Cerebellar cortex (tissue), 1 donor: ENCODE measurements at places on chromosomes 5 and 9.

DNA sequence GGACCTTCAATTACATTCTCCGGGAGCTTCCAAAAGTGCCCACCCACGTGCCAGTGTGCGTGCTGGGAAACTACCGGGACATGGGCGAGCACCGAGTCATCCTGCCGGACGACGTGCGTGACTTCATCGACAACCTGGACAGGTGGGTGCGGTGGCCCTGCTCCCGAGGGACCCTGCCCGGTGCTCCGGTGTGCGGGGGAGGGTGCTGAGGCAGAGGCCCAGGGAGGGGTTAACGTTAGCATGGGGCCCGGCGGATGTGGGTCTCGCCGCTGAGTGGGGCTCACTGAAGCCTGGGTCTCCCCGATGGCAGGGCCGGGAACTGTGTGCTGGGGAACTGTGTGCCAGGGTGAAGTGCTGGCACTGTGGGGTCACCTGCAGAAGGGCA lies 10.6 kb upstream of the AJM1 start:
- DNase-seq: no peak

DNA sequence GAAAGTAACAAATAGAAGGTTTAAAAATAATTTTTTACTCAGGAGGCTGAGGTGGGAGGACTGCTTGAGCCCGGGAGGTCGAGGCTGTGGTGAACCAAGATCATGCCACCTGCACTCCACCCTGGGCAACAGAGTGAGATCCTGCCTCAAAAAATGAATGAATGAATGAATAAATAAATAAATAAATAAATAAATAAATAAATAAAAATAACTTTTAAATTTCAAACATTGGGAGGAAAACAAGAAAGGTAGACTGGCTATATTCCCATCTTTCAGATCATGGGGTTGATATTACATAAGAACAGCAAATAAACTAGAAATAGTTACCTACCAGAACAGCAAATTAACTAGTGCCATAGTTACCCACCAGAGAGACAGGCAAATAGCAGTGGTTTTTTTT lies 75.7 kb downstream of the LHX2 start:
- DNase-seq: no peak

- no peak for DNase-seq
Measured at GRCh38 chr5:116646611-116647289, 72.1 kb upstream of the SEMA6A start.

DNA sequence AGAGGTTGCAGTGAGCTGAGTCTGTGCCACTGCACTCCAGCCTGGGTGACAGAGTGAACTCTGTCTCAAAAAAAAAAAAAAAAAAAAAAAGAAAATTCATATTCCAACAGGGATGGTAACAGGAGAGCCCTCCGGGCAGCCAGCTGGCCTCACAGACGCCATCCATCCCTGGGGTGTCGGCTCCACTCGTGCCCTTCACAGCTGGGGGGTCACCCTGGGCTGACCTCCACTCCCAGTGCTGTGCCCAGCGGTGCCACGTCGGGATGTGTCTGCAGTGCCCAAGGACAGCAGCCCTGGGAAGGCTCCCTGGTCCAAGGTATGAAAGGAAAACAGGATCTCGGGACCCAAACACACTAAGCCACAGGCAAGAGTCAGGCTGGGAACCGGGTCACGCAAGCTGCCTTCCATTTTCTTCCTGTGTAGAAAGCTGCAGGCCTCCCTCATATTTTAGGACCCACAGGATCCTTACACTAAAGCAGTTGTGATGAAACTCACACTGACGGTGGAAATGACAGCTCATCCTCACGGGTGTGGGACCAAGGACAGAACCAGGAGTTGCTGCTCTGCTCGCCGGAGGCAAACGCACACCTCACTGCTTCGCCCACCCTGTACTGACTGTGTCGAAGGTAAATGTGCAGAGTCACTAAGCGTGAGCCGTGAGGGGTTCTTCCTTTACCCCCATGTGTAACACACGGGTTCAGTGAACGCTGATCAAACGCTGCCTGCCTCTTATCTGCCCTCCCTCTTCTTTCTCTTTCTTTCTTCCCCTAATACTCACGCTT lies 5.3 kb downstream of the SLC12A7 start:
- DNase-seq: no peak

- DNase-seq: peak; percentile 48
Measured at GRCh38 chr9:134778841-134779411, 101.7 kb upstream of the FCN2 start.

GRCh38 chr9:13264788-13265187 lies 14.7 kb downstream of the MPDZ start:
- no peak for DNase-seq

- peak; percentile 77 for DNase-seq
Measured at GRCh38 chr9:128257086-128257825, 18.6 kb downstream of the GOLGA2 start.

GRCh38 chr5:57174890-57175510 lies 1.1 kb downstream of the GPBP1 start:
- DNase-seq: no peak

GRCh38 chr9:68626526-68626925 lies 78.5 kb upstream of the PIP5K1B start:
- DNase-seq: no peak

- DNase-seq: no peak
Measured at GRCh38 chr5:4533457-4534105, 606.5 kb upstream of the ADAMTS16 start.

DNA sequence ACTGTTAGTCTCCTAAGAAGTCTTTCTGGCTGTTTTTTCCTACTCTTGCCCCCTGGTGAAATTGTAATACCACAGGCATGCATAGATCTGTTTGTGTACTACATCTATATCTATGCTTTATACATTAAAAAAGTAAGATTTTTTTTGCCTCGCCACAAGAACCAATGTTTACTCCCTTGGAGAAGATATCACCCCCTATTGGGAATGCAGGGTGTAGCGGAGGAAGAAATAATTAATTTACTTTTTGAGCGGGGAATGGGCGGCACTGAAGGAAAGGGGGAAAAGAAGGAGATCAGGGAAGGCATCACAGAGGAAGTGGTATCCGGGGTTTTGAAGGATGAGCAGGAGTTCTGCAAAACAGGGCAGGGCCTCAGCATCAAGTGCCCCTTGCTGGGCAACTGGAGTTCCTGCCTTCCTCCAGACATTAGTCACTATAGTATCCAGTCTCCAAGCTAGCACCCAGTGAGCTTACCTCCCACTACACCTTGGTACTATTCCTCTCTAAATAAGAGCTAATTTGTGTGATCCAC lies 134.9 kb downstream of the GABBR2 start:
- no peak for DNase-seq

DNA sequence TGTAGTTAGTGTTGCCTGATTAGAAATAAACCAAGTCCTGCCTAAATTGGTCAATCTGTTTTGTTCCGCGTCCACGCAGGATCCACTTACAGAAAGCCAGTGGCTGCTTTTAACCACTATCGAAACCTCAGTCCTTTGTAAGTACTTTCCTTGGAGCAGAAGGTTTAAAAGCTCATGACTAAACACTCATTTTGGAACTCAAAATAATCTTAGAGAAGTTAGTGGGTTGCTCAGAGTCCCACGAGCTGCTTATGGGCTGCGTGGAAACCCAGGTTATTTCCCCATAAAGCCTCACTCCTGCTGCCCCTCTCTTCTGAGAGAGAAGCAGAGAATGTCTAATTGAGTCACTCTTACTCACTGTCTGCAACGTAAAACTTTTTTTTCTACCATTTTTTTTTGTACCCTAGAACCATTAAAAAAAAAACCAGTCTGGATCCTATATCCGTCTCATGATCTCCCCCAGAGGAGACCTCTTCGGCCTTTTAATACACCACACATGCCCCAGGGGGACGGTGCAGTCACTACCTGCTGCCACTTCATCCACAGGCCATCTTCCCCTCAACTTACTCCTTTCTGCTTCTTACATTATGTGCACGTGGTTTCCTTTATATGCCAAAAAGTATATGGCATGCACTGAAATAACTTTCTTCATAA lies 7.6 kb downstream of the BASP1 start:
- no peak for DNase-seq

DNA sequence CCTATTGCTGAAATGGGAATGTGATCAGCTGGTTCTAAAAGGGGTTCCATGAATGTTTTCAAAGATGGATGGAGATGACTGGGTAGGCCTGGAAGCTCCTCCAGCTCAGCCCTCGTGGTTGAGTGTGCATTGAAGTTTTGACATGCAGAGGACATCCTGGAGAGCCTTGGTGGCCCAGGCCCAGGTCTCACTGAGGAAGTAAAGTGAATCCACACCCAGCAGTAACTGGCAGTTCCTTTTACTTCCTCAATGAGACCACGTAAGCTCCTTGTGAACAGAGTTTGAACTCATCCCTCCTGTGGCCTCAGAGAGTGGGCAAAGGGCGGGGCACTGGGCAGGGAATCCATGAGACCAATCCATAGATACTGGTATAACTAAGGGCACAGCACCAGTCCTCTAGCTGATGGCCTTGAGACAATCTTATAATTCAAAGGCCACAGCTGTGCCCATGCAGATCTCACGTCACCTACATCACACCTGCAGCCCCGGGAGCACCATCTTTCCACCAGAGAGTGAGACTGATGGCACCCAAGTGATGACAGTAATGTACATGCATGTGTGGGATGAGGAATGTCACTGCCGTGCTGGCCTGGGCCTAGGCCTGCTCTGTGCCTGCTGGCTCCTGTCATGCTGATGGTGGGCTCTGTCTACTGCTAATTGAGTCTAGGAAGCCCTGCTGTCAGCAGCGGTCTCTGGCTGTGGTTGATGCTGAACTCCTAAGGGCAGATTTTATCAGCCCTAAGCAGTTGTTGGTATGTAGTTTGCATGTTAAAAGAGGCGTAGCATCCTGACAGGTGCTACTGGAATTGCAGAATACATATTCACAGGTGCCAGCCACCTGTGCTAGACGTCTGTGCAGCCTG lies 257.8 kb downstream of the FSTL4 start:
- DNase-seq: no peak

GRCh38 chr5:149437391-149438040 lies 58.4 kb upstream of the IL17B start:
- DNase-seq: no peak

DNA sequence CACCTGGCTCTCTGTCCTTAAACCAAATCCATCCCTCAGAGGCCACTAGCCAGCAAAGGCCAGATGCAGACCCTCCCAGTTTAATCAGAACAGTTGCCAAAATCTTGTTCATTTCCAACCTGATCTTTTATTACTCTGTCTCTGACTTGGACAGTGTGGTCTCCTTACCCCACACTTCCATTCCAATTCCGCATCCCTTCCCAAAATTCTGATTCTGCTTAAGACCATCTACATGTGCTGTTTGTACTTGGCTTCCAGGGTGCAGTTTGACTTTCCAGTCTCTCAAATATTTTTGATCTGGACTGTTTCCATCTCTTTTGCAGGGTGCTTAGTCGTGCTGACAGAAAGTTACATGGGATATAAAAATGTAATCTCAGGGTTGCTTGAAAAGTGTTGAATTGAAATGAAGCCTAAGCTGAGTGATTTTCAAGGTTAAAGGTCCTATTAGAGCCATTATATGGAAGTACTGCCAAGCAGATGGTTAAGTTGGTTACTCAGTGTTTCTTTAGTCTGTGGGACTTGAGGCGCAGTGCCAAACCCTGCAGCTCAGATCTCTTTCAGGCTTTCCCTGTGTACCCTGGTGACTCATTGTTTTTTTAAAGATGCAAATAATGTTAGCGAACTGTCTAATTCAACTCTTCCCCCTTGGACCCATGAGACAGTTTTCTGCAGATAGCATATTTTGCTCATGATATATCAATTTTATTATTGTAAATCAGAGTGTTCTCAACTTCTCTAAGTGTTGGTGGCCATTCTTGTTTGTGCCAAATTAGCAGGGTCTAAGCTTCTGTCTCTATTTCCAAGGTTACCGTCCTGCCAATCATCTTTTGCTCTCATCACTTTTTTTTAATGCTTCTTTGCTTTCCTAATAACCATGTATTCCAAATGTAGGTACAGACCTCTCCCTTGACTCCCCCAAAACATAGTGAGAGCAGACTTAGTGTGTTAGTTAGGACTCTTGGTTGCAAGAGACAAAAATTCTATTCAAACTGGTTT lies 18.2 kb upstream of the DCP2 start:
- no peak for DNase-seq

DNA sequence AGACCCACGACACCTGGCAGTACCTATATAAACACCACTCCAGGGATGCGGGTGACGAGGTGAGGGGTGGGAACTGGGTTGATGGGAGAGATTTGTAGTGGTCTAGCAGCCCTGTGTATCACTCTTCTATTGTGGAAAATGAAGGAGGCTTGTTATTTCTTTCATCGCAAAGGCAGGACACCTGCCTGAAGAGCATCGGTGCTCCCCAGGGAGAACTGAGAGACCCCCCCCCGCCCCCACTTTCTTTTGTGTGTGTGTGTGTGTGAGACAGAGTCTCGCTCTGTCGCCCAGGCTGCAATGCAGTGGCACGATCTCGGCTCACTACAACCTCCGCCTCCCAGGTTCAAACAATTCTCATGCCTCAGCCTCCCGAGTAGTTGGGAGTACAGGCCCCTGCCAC lies 8.3 kb upstream of the WDR5 start:
- DNase-seq: no peak

- no peak for DNase-seq
Measured at GRCh38 chr9:81549500-81550206, 139.7 kb downstream of the TLE1 start.

DNA sequence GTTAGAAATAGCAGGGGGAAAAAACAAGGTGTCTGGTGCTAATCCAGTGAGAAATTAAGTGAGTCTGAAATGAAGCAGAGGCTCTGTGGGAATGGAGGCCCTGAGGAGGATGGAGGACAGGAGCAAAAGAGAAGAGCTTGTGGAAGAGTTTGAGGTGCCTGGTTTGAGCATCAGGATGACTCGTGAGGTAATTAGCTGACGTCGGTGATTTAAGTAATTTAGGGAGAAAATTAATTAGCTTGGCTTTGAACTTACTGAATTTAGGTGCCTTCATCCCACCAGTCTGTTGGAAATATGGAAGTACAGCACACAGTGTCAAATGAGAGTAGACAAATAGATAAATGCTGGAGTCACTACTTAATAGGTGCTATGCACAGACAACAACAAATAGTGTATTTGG lies 103.0 kb upstream of the CDH6 start:
- DNase-seq: no peak

- DNase-seq: no peak
Measured at GRCh38 chr9:7739595-7739994, 60.0 kb downstream of the DMAC1 start.

- peak; percentile 37 for DNase-seq
Measured at GRCh38 chr5:5014586-5015235, 125.4 kb upstream of the ADAMTS16 start.

GRCh38 chr5:156802501-156802900 lies 47.6 kb upstream of the PPP1R2B start:
- no peak for DNase-seq

DNA sequence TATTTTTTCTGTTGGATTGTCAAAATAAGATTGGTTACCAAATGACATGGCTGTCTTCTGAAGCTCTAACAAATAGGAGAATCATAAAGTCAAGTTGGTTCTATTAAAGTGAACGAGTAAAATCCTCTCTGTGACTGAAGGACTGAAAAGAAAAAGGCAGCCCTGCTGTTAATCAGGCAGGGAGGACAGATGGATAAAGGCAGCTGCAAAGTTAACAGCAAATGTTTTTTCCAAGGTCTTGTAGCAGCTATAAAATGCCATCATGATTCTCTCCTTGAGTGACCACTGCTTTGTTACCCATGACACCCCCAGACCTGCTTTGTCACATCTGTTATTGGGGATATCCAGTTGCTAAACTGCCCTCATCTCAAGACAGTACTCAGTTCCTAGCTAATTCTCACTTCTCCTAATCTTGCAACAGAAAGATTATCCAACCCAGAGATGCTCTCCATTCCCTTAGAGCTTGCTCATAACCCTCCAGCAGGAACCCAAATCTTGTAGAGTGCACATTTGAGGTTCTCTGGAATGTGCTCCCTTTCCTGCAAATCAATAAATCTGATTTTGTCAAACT lies 89.7 kb upstream of the PARP8 start:
- DNase-seq: no peak

GRCh38 chr5:169576181-169576598 lies 7.4 kb upstream of the SPDL1 start:
- DNase-seq: no peak

- no peak for DNase-seq
Measured at GRCh38 chr9:138051586-138052321, 174.2 kb downstream of the CACNA1B start.
